Activated CD8-positive, alpha-beta memory T cell treated with anti-CD3 and anti-CD28 coated beads for 4 hours (primary cell): ENCODE measurements at places on chromosomes 16 and 17.

DNA sequence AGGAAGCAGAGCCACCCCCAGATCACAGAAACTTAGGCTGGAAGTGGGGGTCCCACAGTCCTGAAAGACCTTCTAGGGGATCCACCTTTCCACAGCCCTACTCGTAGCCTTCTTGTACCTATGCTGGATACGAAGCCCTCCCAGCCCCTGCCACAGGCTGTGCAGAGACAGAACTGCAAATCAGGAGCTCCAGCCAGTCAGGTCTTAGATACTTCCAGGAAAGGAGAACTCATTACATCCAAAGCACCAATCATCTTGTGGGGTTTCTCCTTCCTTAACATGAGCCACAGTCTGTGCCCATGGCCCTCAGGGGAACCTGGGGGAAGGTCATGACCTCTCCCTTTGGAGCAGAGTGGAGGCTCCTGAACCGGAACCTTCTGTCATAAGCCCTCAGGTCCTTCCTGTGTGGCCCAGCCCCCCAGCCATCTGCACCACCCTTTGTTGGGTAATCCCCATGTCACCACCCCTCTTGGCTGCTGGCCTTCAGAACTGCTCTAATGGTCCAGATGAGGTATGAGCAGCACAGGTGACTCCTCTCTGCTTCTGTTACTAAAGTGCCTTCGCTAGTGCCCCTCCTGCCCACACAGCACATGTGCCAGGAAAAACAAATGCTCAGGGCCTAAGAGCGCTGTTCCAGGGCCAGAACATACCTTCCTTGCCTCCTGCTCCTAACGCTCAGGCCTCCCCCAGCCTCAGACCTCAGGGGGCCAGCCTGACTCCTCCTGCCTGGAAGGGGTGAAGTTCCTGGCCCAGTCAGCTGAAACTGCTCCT lies 14.6 kb downstream of the SRCIN1 start:
- DNase-seq, result no peak

DNA sequence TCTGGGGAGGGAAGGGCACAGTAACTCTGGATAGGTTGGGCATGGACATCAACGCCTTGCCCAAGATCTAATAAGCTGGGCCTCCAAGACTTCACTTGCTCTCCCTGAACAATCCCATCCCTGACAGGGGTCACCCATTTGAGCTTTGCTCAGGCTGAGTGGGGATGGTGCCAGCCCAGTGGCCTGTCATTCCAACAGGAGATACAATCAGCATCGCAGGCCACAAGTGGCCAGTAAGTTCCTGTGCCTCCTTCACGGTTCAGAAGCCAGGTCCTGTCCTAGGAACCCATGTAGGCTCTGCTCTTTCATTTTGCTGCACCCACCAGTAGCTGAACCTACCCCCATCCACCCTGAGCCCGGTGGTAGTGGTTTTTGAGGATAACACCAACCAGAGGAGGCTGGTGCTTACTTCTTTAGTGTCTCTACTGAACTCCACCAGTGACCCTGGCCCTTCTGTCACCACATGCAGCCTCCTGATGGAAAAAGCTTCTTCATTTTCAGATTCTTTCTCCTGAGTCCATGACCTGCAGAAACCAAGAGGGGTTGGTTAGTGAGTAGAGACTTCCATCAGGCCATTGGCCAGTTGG lies 14.9 kb downstream of the PLEKHG4 start:
- DNase-seq, result no peak

DNA sequence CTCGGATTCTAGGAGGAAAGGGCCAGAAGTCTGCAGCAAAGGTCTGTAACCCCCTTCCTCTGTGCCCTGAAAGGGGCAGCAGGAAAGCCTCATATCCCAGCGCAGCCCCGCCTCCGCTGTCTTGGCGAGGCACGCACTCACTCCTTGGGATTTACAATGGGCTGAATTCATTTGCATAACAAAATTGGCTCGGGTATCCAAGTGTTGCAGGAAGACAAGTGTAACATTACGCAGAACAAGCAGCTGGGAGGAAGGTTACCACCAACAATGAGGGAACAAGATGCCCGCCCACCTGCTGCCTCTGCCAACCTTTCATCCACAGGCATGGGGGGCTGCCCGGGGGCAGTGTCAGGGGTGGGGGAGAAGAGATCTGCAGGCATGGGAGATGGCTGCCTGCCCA lies 130.4 kb downstream of the MRM1 start:
- DNase-seq, result no peak

DNA sequence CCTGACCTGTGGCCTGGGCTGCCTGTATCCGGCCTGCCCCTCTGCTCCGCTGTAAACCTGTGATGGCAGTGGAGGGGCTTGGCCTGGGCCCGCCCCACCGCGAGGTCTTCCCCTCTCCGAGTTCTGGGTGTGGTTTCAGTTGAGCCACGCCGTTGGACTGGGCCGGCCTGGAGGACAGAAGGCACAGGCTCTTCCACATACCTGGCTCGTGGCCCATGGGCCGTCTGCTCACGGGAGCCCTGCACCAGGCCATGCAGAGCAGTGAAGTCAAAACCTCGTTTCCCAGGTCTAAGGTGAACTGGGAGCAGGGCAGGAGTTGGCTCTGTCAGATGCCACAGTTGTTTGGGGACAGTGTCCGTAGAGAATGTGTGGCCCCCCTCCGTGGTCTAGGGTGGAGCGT lies 5.6 kb upstream of the RNPS1 start:
- DNase-seq, result no peak

GRCh38 chr16:23691483-23692189 lies 12.9 kb downstream of the PLK1 start:
- DNase-seq, result no peak
